CD4-positive, alpha-beta T cell treated with Interleukin-2 at 100 ng/mL for 4 hours (primary cell): ENCODE measurements at places on chromosomes 13 and 19.
A peak's percentile ranks its signal among the peaks of the same experiment; 100 is the strongest.

GRCh38 chr13:26629260-26629825, 71.9 kb downstream of the WASF3 start:
- DNase-seq = no peak

DNA sequence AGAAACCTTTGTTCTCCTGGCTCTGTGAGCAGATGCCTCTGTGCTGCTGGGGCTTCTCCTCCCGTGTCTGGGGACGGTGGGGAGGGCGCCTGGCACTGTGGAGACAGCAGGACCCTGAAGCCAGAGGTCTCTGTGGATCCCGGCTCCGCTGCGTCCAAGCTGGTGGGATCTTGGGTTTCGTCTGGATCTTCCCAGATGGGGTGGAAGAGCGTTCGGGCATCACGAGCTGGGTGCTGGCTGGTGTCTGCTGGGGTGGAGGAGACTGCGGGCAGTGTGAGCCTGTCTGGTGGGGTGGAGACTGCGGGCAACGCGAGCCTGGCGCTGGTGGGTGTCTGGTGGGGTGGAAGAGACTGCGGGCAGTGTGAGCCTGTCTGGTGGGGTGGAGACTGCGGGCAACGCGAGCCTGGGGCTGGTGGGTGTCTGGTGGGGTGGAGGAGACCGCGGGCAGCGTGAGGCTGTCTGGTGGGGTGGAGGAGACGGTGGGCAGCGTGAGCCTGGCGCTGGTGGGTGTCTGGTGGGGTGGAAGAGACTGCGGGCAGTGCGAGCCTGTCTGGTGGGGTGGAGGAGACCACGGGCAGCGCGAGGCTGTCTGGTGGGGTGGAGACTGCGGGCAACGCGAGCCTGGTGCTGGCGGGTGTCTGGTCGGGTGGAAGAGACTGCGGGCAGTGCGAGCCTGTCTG, 5.6 kb downstream of the TEX29 start:
- DNase-seq = no peak

DNA sequence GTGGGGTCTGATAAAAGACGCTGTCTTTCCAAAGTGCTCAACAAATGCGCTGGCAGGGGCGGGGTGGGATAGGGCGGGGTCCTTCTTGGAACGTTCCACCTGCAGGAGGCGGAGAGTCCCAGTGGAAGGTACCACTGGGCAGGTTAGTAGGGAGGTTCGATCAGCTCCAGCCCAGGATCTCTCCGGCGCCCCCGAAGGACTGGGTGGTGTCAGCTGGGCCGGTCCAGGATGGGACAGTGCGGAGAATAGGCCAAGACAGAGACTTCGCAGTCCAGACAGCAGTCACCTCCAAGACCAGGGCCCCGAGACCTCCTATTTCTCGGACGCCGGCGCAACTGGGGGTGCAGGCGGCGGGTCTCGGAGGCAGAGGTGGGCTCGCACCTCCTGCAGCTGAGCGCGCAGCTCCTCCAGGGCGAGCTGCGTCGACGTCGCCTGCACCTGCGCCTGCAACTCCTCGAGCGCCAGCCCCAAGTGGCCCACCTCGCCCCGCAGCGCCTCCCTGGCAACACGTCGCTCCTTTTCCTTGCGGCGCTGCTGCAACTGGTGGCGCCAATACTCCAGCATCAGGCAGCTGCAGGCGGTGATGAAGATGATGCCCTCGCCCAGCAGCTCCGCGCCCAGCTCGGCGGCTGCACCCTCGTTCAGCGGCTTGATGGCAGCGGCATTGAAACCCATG, 21.6 kb downstream of the VASP start:
- DNase-seq = no peak

GRCh38 chr13:109672545-109672944, 113.8 kb downstream of the IRS2 start:
- DNase-seq = no peak

DNA sequence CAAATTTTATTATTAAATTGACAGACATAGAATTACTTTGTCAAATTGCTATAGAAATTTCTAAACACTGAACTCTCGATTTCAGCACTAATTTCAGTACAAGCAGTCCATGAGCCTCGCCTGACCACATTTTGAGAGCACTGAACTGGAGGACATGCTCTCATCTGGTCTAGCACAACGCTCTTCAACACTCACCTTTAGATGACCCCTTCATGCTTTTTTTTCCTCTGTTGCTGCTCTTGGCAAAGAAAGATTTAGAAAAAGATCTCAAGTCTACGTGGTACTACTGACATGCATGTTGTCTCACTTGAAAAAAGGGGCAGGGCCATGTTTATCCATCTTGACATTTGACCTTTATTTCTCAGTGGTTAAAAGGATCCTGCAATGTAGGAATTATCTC, 981.5 kb downstream of the DIAPH3 start:
- DNase-seq = no peak

DNA sequence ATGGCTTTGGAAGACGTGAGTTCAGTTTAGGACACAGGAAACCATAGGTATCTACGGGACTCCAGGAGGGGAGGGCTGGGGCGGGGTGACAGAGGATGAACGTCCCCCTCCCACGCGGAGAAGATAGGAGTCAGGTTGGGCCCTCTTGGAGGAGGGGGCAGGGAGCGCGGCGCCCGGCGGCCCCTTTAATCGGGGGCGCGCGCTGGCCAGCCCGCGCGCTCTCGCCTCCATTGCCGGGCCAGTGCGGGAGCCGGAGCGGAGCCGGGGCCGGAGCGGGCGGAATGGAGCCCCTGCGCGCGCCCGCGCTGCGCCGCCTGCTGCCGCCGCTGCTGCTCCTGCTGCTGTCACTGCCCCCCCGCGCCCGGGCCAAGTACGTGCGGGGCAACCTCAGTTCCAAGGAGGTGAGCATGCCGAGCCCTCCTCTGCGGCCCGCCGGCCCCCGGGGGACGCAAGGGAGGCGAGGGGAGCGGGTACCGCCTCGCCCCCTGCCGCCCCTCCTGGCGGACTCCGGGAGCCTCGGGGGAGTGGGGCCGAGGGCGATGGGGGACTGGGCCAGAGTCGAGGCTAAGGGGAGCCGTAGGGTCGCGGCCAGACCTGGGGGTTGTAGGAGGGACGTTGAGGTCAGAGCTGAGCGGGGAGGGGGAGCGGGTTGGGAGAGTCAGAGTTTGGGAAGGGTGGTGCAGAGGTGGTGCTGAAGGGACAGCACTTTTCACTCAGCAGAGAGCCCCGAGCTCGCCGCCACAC, at the start of gene TMEM145:
TMEM145 (plus strand) TSS at position 214 of the 744 bp plus-strand sequence; CDS start at position 282, 68 bp downstream.
- peak; percentile 20 for DNase-seq

DNA sequence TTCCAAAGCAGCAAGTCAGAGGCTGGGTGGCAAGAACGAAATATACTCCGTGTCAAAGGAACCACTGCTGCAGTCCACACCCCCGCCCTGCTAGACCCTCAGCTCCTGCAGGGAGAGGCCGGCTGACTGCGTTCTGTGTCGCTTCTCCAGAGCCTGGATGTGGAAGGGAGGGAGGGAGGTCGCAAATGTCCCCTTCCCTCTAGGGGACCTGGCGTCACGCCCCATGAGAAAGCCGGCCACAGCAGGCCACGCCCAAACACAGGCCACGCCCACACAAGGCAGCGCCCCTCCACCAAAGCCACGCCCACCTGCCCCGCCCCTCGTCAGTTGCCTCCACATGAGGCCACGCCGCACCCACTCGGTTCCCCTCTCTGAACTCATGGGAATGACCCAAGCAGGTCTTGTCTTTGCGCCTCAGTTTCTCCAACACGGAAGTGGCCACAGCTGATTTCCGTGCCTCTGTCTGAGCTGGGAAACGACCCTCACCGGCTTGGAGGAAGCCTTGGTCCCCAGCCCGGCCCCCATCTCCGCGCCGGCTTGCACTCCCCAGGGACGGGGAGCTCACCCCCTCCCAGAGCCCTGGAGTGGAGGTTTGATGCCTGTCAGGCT, 38.4 kb upstream of the TCF3 start:
- peak; percentile 32 for DNase-seq

- DNase-seq = no peak
Observed at GRCh38 chr19:45051929-45052579, 13.2 kb downstream of the CLASRP start.

DNA sequence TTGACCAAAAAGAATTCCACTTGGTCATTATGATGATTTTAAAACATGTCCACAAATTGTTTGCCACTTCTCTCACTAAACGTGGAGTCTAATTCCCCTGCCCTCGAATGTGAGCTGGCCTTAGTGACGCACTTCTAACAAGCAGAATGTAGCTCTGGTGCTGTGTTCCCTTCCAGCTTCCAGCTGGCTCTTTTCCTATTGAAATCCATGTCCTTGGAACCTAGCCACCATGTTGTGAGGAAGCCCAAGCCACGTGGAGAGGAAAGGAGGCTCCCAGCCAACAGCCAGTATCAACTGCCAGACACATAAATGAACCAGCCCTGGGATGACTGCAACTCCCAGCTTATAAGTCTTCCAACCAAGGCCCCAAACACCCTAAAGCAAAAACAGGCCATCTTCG, 23.6 kb upstream of the CEBPA start:
- DNase-seq = no peak

DNA sequence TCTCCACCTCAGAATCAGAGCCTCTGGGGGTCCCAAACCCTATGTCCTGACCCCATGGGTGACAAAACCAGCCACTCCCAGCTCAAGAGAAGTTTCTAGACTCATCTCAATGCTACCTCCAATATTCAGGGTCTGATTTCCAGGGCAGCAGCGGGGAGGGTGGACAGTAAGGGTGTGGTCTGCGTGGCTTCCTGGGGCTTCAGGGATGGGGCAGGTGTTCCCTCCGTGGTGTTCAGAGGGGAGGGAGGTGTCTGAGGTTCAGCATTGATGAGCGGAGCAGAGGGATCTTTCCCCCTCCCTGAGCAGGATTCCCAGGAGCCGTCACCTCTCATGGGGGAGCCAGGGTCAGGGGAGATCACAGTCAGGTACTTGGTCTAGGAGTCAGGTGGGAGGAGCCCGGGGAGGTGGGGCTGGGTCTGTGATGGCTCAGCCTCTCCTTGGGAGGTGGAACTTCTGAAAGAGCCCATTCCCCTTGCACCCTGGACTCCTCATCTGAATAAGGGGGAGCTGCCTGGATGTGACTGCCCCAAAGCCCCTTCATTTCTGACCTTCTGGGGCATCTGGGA, 2.9 kb downstream of the LILRA2 start:
- no peak for DNase-seq

- no peak for DNase-seq
Observed at GRCh38 chr13:28423010-28423409, 71.9 kb downstream of the FLT1 start.

GRCh38 chr13:20475927-20476691, 49.5 kb downstream of the CRYL1 start:
- DNase-seq = peak; percentile 58

- DNase-seq = no peak
Observed at GRCh38 chr19:52494518-52494917, 33.0 kb upstream of the ZNF808 start.

DNA sequence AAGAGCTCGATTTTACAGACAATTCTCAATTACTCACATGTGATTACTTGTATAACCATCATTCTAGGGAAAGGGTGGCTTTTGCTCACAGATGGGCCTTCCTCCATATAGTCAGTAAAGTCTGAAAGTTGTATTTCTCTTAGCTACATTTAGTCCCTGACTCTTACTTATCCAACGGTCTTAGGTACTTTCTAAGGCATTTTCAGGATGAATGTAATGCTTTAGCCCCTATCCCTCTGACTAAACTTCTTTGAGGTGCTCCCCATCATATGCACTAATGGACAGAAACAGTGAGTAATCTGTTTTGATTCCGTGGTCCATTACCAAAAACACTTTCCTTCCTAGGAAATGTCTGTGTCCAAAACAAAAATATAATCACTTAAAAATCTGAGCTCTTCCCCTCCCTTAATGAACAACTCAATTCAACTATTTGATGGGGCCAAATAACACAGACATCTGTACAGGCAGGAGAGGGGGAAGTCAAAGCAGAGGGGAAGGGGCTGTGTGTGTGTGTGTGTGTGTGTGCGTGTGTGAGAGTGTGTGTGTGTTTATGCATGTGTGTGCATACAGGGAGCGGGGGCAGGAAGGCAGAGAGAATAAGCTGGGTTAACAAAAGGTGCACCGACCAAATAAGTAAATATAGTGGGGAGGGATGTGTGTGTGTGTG, 84.9 kb downstream of the USP12 start:
- DNase-seq = no peak

GRCh38 chr19:35143818-35144217, 763 bp downstream of the FXYD7 start:
- DNase-seq = no peak

- no peak for DNase-seq
Observed at GRCh38 chr19:3785451-3785937, 687 bp downstream of the MATK start.

- DNase-seq = no peak
Observed at GRCh38 chr19:58479303-58479702, 3.2 kb downstream of the ZNF446 start.

DNA sequence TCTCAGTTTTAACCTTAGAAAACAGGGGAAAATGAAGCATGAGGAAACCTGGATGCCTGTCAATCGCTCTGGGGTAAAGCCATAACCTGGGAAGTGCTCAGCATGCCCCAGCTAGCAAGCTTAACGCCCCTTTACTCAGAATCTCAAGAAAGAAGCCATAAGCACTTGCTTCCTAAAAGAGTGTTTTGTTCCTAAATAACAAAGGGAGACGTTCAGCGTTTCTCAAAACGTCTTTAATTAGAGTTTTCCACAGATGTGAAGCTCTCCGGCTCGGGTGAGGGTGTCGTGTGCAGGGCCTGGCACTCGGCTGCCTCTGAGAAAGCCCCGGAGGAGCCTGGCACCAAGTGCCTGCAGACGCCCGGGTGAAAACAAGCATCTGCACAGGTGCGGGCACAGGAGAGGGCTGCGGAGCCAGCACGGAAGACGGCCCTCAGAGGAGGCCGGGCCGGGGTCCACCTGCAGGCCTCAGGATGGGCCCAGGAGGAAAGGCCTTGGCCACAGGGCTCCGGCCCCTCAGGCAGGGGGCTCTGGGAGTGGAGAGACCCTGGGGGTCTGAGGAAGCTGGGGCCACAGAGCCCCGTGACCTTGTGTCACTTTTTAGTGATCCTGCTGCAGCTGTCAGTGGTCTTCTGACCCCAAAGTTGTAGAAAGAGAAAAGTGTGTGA, 6.2 kb downstream of the GAS6 start:
- no peak for DNase-seq

GRCh38 chr13:47334173-47334572, 437.3 kb upstream of the HTR2A start:
- DNase-seq = no peak

- DNase-seq = no peak
Observed at GRCh38 chr19:33071887-33072286, 7.2 kb upstream of the RHPN2 start.

- no peak for DNase-seq
Observed at GRCh38 chr13:50466456-50466855, 377.0 kb downstream of the DLEU7 start.

- no peak for DNase-seq
Observed at GRCh38 chr19:6413291-6413690, 11.3 kb downstream of the KHSRP start.

DNA sequence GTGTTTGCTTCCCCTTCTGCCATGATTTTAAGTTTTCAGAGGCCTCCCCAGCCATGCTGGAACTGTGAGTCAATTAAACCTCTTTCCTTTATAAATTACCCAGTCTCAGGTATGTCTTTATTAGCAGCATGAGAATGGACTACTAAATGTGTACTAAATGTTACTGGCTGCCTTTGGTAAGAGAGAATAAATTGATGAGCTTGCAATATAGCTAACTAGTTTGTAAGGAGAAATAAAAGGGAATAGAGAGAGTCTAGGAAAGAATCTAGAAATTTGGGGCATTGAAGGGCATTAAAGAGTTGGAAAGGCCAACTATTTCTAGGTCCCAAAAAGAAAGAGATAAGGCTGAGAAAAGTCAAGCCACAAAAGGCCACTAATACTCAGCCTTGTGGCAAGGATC, 5.5 kb upstream of the SOHLH2 start:
- DNase-seq = no peak
